ENCODE measurements at places on chromosomes 7 and 10.

DNA sequence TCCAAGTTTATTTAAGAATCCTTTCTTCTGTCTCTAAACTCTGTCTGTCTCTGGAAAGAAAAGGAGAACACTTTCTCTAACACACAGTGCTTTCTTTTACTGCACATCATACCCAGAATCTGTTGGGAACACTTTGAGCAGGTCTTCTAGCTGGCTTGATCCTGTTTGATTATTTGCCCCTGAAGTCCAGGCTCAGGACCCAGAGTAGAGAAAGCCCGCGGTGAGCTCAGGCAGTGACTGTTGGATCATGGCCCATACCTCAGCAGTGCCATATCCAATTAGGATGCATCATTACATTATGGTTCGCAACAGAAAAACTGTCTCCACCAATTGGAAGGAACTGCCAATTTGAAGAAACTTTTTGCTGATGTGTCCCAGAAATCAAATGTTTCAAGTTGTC, 51.4 kb downstream of the ATOH7 start:
- no peak for DNase-seq

DNA sequence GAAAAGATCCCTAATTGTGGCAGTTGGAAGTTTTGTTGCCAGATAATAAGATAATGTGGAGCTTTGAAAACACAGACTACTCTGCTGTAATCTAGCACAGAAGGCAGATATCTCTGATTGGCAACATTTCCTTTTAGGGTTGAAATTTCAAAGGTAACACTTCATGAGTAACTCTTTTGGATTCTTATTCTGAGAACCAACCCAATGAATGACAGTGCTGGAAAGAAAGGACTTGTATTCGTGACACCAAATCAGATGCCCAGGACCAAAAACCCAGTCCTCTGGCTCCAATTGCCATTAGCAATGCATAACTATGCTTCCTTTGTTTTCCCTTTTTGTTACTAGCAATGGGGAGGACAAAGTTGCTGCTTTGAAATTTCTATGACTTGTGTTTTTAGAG, 41.0 kb upstream of the ELMO1 start:
- no peak for DNase-seq

DNA sequence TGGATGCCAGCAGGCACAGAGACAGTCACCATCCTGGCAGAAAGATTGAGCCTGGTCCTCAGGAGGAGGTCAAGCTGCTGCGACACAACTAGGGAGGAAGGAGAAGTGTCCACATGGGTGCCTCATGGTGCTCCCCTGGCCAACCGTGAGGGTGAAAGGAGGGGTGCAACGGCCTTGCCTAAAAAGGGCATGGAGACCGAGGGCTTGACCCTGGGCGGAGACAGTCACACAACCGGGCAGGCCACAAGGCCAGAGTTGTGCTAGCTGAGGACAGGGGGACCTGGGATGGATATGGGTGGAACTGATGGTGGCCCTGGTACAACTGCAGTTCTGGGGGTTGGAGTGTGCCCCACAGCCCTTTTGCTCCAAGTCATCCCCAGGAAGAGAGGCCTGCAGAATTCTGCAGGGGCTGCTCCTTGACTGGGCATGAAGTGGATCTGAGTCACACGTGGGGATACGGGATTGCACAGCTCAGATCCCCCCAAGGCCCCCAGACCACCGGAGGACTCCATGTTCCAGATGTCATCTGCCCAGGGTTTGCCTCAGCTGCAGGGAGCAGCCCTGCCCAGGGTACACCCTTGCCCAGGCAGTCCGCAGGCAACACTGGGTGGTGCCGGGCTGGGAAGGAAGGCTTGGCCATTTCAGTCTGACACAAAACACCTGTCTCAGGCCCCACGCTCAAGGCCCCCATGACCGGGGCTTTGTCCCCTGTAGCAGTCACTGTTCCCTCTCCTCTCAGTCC, 602.3 kb upstream of the MGMT start:
- DNase-seq: no peak

DNA sequence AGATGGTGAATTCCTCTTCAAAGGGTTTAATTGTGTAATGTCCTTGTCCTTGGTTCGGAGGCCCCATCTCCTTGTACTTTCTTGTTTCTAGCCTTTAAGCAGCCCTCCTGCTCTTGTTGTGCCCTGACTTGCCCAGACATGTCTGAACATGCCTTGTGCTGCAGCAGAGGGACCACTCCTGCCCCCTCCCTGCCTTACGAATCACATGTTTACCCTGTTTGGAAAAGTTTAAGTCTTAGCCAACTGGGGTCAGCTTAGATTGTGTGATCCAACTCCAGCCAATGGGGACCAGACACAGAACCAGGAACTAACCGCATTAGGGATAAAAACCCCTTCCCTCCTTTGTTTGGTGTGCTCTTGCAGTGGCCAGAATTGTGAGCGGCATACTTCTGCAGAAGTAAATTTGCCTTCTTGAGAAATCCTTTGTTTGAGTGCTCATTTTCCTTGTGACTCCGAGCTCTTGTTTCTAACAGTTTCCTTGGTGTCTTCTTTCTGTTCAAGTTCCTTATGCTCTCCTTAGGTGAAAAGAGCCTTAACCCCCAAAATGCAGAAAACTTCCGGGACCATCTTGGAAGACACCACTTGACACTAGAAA, 29.4 kb downstream of the CLRN3 start:
- DNase-seq: no peak

DNA sequence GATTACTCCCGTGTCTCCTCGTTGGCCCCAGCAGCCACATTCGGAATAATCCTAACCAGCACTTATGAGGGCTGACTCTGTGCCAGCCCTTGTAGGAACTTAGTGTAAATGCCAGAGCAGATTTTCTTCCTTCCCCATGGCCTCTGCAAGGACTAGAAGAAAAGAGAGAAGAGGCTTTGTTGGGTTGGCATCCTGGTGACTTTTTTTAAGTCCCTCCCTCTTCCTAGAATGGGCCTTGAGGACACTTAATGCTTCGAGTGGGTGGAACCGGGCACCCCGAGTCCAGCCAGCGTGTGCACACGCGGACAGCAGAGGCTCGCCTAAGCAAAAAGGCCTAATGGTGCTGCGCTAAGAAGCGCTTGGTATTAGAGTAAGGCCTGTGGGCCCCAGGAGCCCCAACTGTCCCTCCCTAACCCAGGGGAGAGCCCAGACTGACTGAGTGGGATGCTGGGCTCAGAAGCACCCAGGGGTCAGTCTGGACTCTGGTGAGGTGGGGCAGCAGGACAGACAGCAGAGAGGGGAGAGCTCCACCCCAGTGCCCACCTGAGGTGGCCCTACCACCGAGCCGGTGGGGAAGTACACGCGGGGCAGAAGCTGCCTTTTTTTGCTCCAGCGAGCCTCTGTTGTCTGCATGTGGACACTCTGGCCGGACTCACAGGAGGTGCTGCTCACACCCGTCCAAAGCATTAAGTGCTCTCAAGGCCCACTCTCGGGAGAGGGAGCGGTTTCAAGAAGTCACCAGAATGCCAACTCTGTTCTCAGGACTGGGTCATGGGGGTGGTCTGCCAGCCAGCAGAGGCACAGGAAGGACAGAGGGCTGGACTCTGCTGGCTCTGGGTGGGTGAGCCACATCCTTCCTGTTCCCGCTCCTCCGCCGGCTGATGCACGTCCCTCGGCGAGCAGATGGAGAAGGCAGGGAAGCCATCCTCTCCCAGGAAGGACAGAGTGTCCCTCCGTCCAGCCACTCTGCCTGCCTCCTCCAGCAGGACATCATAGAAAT, 12.5 kb downstream of the ITPRIP start:
- DNase-seq: no peak
